B cell (primary cell): ENCODE measurements at places on chromosomes 3 and 15.

GRCh38 chr3:158743664-158744566, 11.7 kb upstream of the RARRES1 start:
- DNase-seq: no peak

GRCh38 chr3:13194285-13195209, 121.3 kb upstream of the IQSEC1 start:
- no peak for DNase-seq

DNA sequence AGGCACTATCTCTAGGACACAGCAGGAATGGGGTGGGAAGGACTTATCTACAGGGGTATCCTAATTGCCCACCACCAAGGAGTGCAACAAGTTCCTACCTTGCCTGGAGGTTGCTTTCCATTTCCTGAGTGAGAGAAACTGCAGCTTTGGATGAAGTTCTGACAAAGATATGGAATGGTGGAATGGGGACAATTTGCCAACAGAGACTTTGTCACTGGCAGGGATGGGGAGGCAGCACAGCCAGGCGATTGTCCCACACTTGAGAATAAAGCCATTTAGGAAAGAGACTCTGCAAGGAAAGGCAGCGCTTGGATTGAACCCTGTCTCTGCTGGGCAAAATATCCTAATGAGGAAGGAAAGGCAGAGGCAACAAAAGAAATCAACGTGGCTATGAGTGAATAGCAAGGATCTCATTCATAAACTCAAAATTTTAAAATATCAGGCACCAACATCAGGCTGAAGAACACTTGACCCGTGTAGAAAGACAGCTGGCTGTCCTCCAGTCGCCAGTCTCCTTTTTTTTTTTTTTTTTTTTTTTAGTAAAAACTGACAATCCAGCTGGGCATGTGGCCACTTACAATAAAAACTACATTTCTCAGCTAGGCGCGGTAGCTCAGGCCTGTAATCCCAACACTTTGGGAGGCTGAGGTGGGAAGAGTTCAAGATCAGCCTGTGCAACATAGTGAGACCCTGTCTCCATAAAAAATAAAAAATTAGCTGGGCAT, 31.6 kb upstream of the PDE8A start:
- no peak for DNase-seq

DNA sequence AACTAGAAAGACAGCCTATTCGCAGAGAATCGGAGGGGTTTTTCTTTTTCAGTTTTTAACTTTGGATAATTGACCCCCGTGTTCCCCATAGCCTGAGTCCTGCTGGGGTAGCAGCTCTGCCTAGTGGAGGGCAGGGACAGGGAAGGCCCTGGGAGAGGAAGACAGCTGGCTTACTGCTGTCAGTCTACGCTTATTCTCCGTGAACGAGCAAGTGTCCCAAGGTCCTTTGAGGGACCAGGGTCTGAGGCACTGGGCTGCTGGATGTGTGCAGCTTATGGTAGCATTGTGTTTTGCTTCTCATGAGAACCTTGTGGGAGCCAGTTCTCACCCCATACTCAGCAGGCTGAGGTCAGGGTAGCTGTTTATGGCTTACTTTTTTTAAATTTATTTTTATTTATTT, 3.0 kb downstream of the LIMD1 start:
- no peak for DNase-seq
